Transverse colon (tissue), 4 donors: ENCODE measurements at places on chromosomes 6 and 20. TPM values are rescaled to one million over a fixed set of nuclear protein-coding genes. Genes with fewer than 3 reads are reported as not detected.

IDH3B gene
- total RNA-seq = 78.0 TPM

DNA sequence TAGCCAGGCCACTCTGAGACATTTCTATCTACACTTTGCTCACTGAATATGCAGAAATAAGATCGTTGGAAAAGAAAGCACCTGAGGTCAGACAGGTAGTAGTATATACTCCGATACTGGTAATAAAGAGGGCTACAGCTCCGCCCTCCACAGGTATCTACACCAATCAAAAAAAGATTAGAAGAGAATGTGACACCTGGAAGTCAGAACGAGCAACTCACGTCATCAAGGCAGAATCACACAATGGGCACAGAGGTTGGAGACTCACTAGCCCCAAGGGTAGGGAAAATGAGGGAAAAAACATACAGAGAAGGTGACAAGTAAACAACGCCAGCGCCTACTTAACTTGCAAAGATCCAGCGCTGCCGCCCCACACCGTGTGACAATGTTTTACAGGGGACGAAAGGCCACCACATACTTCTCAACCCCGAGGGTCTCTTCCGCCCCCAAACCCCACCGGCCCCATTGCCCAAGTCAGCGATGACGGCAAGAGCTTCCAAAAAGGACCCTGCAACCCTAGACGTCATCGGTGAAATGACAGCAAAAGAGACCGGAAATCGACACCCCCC, 653 bp downstream of the LMBRD1 start:
- DNase-seq = peak; percentile 67

DNA sequence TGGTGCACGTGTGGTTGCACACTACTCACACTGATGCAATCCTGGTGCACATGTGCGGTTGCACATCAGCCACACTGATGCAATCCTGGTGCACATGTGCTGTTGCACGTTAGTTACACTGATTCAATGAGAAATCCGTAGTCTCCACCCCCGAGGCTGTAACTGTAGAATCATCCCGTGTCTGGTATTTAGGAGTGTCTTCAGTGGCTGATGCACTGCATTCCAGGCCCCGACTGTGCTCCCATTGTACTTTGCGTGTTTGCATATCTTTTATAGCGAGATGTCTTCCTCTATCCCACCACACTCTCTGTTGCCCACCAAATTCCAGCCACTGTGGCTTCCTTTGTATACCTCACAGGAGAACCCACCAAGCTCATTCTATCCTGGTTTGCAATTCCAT, 87.8 kb upstream of the MTHFD1L start:
- DNase-seq = no peak

KIF25 gene
- total RNA-seq = not detected

MAK gene
- not detected for total RNA-seq

DNA sequence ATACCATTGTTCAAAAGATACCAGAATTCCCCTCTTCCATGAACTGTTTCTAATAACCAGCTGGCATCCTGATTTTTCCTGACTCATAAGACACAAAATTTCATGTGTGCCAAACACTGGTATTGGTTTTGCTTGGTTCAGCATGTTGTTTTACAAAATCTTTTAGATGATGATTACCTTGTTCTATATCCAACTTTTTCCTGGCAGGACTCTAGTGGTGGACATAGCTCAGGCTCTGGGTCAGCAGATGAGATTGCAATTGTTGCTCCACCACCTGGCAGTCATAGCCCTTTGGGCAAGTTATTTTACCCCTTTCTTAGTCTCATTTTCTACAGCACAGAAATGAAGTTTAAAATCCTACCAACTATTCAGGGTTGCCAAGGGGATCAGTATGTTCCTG, 6.2 kb downstream of the TRIM38 start:
- DNase-seq = no peak

DNA sequence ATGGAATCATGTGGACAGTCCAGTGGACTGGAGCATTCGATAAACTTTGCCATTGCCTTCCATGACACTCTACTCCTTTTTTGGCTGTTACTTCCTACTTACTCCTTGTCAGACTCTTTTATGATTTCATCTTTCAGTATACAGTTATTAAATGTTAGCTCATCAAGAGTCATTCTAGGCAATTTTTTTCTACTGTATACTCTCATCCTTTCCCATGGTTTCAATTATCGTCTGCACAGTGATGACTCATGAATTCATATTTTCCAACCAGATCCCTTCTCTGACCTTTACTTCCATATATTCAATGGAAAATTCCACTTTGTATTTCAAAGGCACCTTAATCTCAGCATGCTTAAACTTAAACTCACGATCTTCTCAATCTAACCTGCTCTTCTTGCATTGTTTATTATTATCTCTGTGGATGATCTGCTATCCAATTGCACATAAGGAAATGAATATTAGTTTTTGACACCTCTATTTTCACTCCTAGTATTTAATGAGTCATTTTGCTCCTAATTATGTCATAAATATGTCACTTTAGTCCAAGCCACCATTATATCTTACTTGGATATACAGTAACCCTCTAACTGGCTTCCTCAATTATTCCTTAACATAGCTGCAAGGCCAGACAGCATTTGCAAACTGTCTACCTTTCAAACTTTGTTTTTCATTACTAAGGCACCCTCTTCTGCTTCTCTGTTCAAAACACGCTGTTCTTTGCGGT, 427.5 kb downstream of the PHF3 start:
- no peak for DNase-seq

DNA sequence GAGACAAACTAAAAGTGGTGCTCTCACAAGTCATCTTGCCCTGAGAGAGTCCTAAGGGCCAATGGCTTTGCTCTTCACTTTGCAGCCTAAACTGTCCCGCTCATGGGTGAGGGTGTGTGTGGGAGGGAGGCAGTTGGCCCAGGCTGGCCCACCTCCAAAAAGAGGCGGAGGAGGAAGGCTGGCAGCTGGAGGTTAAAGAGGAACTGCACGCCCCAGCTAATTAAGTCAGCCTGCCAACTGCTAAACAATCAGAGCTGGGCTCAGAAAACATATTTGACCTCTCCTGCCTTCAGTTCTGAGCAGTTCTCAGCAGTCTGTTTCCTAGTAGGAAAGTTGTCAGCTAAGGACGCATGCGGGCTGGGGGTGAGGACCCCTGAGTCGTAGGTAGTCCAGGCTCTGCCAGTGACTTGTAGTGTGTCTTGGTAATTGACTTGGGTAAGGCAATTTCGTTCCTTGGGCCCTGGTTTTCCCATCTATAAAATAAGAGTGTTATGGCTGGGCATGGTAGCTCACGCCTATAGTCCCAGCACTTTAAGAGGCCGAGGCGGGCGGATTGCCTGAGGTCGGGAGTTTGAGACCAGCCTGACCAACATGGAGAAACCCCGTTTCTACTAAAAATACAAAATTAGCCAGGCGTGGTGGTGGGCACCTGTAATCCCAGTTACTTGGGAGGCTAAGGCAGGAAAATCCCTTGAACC, 17.0 kb downstream of the GSS start:
- DNase-seq = peak; percentile 87

SOX18 gene
- 1.8 TPM for total RNA-seq

PRDM13 gene
- not detected for total RNA-seq

ANKRD66 gene
- total RNA-seq = not detected

DNA sequence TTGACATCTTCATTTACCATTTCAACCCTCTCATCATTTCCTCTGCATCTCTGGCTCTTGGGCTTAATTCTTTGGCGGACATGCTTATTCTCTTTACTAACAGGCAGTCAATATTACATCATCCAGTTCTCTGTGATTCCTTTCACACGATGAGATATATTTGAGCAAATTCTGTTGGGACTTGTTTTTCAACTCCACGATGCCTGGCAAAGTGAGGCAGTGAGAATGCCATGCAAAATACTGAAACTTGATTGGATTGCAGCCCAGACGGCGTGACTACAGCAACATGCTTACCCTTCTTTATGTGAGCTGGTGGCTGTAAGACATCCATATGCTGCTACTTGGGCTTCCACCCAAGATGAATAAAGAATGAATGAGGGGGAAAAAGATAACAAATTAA, 101.7 kb upstream of the SPACA1 start:
- no peak for DNase-seq

SLA2 gene
- total RNA-seq = not detected

SYNCRIP gene
- 49.5 TPM for total RNA-seq

DNA sequence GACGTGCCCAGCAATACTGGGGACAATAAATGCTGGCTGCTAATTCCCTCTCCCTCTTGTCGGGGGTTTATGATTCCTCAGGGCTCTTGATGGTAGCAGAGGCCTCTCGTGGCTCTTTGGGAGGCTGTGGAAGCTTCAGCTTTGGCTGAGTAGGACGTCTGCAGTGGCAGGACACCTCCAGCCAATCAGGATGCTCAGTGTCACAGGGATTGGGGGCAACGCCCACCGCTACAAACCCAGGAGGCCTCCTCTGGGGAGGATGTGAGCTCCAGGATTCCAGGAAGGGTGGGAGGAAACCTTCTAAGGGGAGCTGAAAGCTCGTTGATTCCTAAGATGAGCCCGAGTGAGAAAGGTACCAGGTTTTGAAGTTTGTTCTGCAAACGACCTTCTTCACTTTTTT, 19.4 kb downstream of the RSPO4 start:
- DNase-seq = no peak

KIAA0408 gene
- total RNA-seq = 8.9 TPM

- no peak for DNase-seq
Observed at GRCh38 chr20:40524071-40524470, 165.0 kb downstream of the MAFB start.

DNA sequence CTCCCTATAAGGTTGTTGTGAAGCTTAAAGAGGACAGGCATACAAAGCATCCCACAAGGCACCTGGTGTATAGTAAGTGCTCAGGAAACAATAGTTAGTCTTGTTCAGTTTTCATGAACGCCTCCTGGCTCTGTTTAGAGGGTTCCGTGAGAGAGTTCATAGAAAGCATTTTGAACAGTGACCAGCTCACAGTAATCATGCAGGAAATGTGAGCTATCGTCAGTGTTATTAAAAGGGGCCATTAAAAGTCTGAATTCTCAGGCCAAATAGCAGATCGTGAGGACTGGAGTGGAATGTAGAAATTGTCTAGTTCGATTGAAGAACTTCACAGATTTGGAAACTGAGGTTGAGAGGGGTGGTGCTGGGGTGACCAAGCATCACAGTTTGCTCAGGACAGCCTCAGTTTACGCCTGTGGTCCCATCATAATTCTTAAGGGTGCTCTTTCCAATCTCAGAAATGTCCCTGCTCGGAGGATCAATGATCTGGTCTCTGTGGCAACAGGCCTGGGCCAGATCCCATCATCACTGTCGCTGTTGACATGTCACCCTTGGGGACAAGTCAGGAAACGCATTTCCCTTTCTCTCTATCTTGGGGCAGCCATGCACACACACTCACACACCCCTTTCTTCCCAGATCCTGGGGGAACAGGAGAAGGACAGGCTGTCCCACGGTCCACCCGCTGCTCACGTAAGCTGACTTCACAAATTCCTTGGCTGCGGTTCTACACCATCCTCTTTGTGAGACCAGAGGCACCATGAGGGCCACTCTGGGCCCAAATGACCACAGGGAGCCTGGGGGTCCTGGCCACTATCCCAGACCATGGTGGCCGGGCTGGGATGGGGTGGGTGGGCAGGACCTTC, 7.2 kb downstream of the TGM2 start:
- no peak for DNase-seq

- no peak for DNase-seq
Observed at GRCh38 chr20:39904476-39905112, 784.4 kb downstream of the MAFB start.

SCAF8 gene
- total RNA-seq = 38.6 TPM

TSBP1 gene
- total RNA-seq = not detected

GRCh38 chr6:6610031-6610591, 21.6 kb downstream of the LY86 start:
- DNase-seq = peak; percentile 11

GRCh38 chr6:169722362-169723199, 1.7 kb downstream of the PHF10 start:
- peak; percentile 54 for DNase-seq

- DNase-seq = no peak
Observed at GRCh38 chr6:108944707-108945680, 96.8 kb downstream of the ARMC2 start.
